Small intestine (tissue), 16 donors: ENCODE measurements at places on chromosomes 13 and 19.

DNA sequence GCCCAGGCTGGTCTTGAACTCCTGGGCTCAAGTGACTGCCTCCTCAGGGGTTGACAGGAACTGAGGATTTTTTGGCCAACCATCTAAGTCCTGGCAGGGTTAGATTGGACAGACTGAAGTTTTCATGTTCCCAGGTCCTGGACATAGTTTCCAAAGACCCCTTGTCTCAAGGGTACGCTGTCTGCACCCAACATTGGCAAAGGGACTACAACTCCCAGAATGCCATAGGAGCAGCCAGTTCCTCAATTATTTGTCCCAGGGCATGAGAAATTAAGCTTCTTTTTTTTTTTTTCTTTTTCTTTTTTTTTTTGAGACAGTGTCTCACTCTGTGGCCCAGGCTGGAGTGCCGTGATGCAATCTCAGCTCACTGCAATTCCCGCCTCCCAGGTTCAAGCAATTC is 6.9 kb downstream of the GYS1 start:
- DNase-seq: no peak

GRCh38 chr19:6999933-7000332 is 21.3 kb downstream of the MBD3L2B start:
- no peak for DNase-seq

- peak; percentile 36 for DNase-seq
Observed at GRCh38 chr19:16660763-16661479, at the start of gene TMEM38A. Gene TMEM38A, plus strand, starts transcription at chr19:16661139. Its CDS starts 79 bp downstream, at chr19:16661218.

DNA sequence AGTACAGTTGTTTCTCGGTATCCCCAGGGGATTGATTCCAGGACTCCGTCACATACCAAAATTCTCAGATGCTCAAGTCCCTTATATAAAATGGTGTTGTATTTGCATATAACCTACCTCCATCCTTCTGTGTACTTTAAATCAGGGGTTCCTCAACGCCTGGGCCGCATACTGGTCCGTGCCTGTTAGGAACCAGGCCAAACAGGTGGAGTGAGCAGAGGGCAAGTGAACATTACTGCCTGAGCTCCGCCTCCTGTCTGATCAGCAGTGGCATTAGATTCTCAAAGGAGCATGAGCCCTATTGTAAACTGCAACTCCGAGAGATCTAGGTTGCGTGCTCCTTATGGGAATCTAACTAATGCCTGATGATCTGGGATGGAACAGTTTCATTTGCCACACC is 42.2 kb upstream of the KCTD4 start:
- DNase-seq: peak; percentile 81
